Caki2 (cell line): ENCODE measurements at places on chromosomes 3 and 15. TPM values are rescaled to one million over a fixed set of nuclear protein-coding genes. Genes with fewer than 3 reads are reported as not detected.

SLC6A6 gene
- 62.5 and 65.5 TPM in 2 replicates for total RNA-seq

KIF23 gene
- total RNA-seq: 20.6 and 25.1 TPM in 2 replicates

TYRO3 gene
- 16.5 and 20.2 TPM in 2 replicates for total RNA-seq

GPR171 gene
- not detected in 2 replicates for total RNA-seq

RETNLB gene
- not detected in 2 replicates for total RNA-seq

BDH1 gene
- total RNA-seq: 0.34 TPM in 1 of 2 replicates, not detected in the other

MUC20 gene
- total RNA-seq: 0.17 and 29.7 TPM in 2 replicates

GRAMD1C gene
- total RNA-seq: 0.38 and 7.1 TPM in 2 replicates

ESYT3 gene
- total RNA-seq: 0.07 TPM in 1 of 2 replicates, not detected in the other

KLF15 gene
- not detected in 2 replicates for total RNA-seq

EXD1 gene
- total RNA-seq: not detected in 2 replicates

RLBP1 gene
- total RNA-seq: not detected in 2 replicates

NMD3 gene
- 31.6 and 49.9 TPM in 2 replicates for total RNA-seq

HCLS1 gene
- total RNA-seq: not detected in 2 replicates

FAM227B gene
- 5.2 and 5.8 TPM in 2 replicates for total RNA-seq
